ENCODE measurements at places on chromosomes 5 and 9. TPM values are rescaled to one million over a fixed set of nuclear protein-coding genes. Genes with fewer than 3 reads are reported as not detected.

Gene CCDC107
- total RNA-seq = 108 TPM

- no peak overlapping the region for H3K27ac ChIP-seq
- H3K27me3 ChIP-seq = no peaks in the 10 kb centered on the region
- no peak for DNase-seq
- no peaks in the 10 kb centered on the region for H3K4me1 ChIP-seq
Observed at GRCh38 chr9:401223-401622, 186.6 kb downstream of the DOCK8 start.

Gene PLPPR1
- 0.29 TPM for total RNA-seq

Gene S1PR3
- 184 TPM for total RNA-seq

DNA sequence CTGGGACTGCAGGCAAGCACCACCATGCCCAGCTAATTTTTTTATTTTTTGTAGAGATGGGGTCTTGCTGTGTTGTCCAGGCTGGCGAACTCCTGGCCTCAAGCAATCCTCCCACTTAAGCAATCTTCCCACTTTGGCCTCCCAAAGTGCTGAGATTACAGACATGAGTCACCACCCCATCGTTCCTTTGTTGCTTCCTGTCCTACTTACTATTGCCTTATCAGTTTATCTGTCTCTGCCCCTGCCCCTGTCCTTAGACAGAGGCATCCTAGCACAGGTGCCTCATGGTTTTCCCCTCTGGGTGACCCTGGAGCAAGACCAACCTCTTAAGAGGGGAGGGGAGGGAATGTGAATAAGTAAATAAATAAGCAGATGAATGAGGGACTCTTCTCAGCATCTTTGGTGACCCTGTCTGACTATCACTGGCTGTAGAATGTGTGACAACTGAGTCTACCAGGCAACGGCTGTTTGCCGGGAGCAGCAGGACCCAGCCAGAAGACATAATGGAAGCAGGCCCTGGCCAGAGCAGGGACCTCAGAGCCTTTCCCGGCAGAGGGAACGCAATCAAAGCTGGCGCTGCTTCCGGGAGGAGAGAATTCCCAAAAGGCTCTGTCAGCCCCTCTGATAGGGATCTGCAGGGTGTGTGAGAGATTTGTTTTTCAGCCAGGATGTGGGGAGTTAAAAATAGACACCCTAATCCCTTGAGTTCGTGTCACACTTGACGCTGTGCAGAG, 43.8 kb upstream of the DAB2IP start:
- no peak overlapping the region for H3K4me3 ChIP-seq
- no peaks in the 10 kb centered on the region for H3K27me3 ChIP-seq
- peak overlapping the region; percentile 79 for H3K27ac ChIP-seq

- no peak for DNase-seq
- peaks cover 44% of the 10 kb centered on the region for H3K27me3 ChIP-seq
- H3K4me1 ChIP-seq = peaks cover 21% of the 10 kb centered on the region
Observed at GRCh38 chr5:159911349-159911748, 4.9 kb upstream of the ADRA1B start.

- DNase-seq = no peak
- H3K36me3 ChIP-seq = no peaks in the 10 kb centered on the region
- H3K27me3 ChIP-seq = no peaks in the 10 kb centered on the region
- H3K4me3 ChIP-seq = no peak overlapping the region
- H3K4me1 ChIP-seq = no peaks in the 10 kb centered on the region
Observed at GRCh38 chr5:170986598-170986997, 124.8 kb downstream of the RANBP17 start.

- H3K4me3 ChIP-seq = no peak overlapping the region
- H3K4me1 ChIP-seq = no peaks in the 10 kb centered on the region
- no peaks in the 10 kb centered on the region for H3K36me3 ChIP-seq
- no peak overlapping the region for H3K27ac ChIP-seq
- DNase-seq = no peak
Observed at GRCh38 chr5:131514316-131515283, 120.4 kb downstream of the RAPGEF6 start.

GRCh38 chr9:89015336-89015735, 24.1 kb downstream of the S1PR3 start:
- H3K36me3 ChIP-seq = no peaks in the 10 kb centered on the region
- no peak overlapping the region for H3K4me3 ChIP-seq
- H3K27ac ChIP-seq = no peak overlapping the region
- no peaks in the 10 kb centered on the region for H3K27me3 ChIP-seq
- H3K4me1 ChIP-seq = no peaks in the 10 kb centered on the region
- peak; percentile 68 for DNase-seq

GRCh38 chr9:37436540-37436939, 14.0 kb downstream of the GRHPR start:
- H3K4me3 ChIP-seq = no peak overlapping the region
- no peak overlapping the region for H3K27ac ChIP-seq
- H3K27me3 ChIP-seq = no peaks in the 10 kb centered on the region
- no peak for DNase-seq
- peaks cover 36% of the 10 kb centered on the region for H3K4me1 ChIP-seq
- H3K36me3 ChIP-seq = peaks cover 64% of the 10 kb centered on the region

Gene CDK5RAP2
- 38.2 TPM for total RNA-seq

Gene ALDH1A1
- total RNA-seq = 81.3 TPM

GRCh38 chr5:76641514-76642120, 18.4 kb upstream of the F2RL2 start:
- no peaks in the 10 kb centered on the region for H3K36me3 ChIP-seq
- H3K27ac ChIP-seq = no peak overlapping the region
- H3K27me3 ChIP-seq = no peaks in the 10 kb centered on the region
- no peaks in the 10 kb centered on the region for H3K4me1 ChIP-seq
- DNase-seq = no peak

Gene ACOT12
- not detected for total RNA-seq

DNA sequence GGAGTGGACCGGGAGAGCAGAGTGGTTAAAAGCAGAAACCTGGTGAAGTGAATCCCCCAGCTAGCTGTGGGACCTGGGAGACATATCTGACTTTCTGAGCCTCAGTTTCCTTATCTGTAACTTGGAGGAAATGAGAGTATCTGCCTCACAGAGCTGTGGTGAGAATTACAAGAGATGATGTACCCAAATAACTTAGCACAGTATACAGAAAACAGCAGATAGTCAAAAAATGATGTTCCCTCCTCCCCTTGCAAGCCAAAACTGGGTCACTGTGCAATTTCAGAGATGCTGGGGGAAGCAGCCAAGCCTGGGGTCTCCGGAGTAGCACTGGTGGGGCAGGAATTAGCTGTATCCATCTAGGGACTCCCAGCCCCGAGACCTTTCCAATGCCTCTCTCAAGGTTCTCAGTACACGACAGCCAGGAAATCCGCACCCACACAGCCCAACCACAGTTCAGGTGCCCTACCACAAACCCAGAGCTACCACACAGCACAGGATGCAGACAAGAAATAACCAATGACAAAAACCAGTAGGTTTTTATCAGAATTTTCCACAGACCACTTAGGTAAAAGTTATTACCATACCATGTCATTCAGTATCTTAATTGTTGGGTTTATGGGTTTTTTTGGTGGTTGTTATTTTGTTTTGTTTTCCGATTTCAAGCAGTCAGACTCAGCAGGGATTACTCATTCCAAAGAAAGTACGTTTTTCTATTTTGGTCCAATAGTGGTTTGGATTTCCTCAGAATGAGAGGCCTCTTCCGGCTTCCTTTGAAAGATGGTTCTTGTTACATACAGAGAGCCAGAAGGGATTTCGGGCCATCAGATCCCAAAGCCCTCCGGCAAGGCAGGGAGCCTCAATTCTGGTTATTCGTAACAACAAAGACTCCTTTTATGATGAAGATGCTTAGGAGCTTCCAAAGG, 4.9 kb upstream of the HRH2 start:
- no peaks in the 10 kb centered on the region for H3K27me3 ChIP-seq
- H3K4me3 ChIP-seq = no peak overlapping the region
- H3K36me3 ChIP-seq = no peaks in the 10 kb centered on the region
- H3K27ac ChIP-seq = no peak overlapping the region
- no peak for DNase-seq

DNA sequence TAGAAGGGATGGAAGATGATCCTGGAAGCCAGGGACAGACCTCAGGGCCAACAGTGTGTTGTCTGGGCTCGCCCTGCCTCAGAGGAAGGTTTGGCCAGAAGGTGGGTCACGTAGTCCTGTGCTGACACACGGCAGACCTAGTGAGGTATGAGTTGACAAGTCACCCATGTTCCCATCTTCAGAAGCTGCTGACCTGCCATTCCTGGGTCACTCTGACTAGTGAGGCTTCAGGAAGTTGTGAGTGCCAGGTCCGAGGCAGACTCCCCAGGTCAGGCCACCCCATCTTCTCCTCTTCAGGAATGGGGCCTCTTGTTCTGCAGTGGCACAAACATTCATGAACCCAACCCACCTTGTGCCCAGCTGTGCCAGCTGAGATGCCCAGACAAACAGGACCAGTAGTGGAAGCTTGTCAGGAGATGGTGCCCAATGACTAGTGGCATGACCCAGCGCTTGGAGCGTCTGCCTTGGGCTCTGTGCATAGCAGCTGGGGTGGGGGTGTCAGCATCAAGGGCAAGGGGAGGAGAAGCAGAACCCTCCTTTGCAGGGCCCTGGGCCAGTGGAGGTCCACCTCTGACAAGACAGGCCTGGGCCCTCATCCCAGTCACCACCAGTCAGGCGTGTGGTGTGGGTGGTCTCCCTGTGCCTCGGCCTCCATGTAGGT, 16.8 kb upstream of the ANGPTL2 start:
- no peaks in the 10 kb centered on the region for H3K27me3 ChIP-seq
- no peak overlapping the region for H3K27ac ChIP-seq
- no peak overlapping the region for H3K4me3 ChIP-seq
- DNase-seq = no peak

Gene SLC36A3
- not detected for total RNA-seq

Gene GABRA1
- total RNA-seq = not detected

Gene GADD45G
- total RNA-seq = 136 TPM

- no peak overlapping the region for H3K27ac ChIP-seq
- no peaks in the 10 kb centered on the region for H3K4me1 ChIP-seq
- no peaks in the 10 kb centered on the region for H3K27me3 ChIP-seq
- no peak overlapping the region for H3K4me3 ChIP-seq
Observed at GRCh38 chr9:89542401-89543021, 44.6 kb upstream of the SEMA4D start.

GRCh38 chr5:171857489-171857876, 71.9 kb downstream of the SMIM23 start:
- DNase-seq = no peak
- H3K4me1 ChIP-seq = peaks cover 7% of the 10 kb centered on the region
- H3K4me3 ChIP-seq = no peak overlapping the region
- H3K27me3 ChIP-seq = no peaks in the 10 kb centered on the region
- no peak overlapping the region for H3K27ac ChIP-seq
- peaks cover 3% of the 10 kb centered on the region for H3K36me3 ChIP-seq

Gene PIP5K1B
- 1.3 TPM for total RNA-seq

Gene CFAP157
- total RNA-seq = not detected

GRCh38 chr5:2091921-2092320, 209.2 kb upstream of the IRX4 start:
- H3K36me3 ChIP-seq = no peaks in the 10 kb centered on the region
- DNase-seq = no peak
- H3K27me3 ChIP-seq = no peaks in the 10 kb centered on the region
- H3K27ac ChIP-seq = no peak overlapping the region

DNA sequence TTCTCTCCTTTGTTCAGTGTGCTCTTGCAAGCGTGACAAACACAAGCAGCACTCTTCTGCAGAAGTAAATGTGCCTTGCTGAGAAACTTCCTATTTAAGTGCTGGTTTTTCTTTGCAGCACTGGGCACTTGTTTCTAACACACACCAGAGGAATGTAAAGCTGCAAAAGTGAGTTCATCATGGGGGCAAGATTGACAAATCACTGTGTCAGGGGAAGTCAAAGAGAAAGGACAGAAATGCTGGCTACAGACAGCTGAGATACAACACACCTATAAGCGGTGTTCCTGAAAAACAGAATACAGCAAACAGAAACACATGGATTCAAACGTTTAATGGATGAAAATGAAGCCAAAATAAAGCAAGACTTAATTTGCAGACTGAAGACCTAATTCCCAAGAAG, 19.6 kb downstream of the ROR2 start:
- H3K27me3 ChIP-seq = no peaks in the 10 kb centered on the region
- H3K4me3 ChIP-seq = no peak overlapping the region
- no peaks in the 10 kb centered on the region for H3K36me3 ChIP-seq
- peaks cover 24% of the 10 kb centered on the region for H3K4me1 ChIP-seq

Gene NOL8
- 28.2 TPM for total RNA-seq

DNA sequence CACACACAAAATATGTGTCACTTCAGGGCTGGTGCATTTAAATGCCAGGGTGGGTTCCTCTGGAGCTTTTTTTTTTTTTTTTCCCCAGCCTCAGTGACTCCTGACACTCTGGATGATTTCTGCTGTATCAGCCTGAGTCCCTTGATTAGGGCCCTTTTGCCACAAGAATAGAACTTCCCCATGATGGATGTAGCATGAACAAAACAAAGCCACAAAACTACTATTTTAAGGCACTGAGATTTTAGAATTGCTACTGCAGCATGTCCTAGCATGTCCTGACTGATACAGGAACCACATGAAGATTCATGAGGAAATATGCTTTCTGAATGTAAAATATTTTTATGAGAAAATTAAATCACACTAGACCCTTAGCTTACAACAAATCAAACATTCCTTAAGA, 13.9 kb upstream of the ADGRD2 start:
- H3K36me3 ChIP-seq = no peaks in the 10 kb centered on the region
- DNase-seq = no peak
- H3K27ac ChIP-seq = no peak overlapping the region
- no peaks in the 10 kb centered on the region for H3K4me1 ChIP-seq

GRCh38 chr9:121071756-121072421, 2.9 kb upstream of the CNTRL start:
- H3K36me3 ChIP-seq = no peaks in the 10 kb centered on the region
- H3K27me3 ChIP-seq = no peaks in the 10 kb centered on the region
- H3K4me3 ChIP-seq = peak overlapping the region; percentile 41
- peak overlapping the region; percentile 90 for H3K27ac ChIP-seq
- H3K4me1 ChIP-seq = peaks cover 14% of the 10 kb centered on the region

DNA sequence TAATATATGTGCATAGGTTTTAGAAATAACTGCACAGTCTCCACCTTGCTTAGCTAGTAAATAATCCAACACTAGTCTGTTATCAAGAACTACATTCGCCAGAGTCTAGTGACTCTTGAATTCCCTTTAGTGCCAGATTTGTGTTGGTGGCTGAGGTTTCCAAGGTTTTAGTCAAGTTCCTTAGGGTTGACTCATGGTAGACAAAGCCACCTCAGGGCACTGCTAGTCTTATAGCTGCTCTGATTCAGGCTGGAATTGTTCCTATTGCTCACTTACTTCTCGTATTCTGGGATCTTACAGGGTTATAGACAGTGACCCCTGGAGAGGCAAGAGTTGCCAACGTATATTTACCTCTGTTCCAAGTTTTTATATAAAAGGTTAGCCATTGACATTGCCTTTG, 1369.8 kb upstream of the CDH9 start:
- DNase-seq = no peak
- no peaks in the 10 kb centered on the region for H3K27me3 ChIP-seq
- H3K36me3 ChIP-seq = no peaks in the 10 kb centered on the region
- no peak overlapping the region for H3K27ac ChIP-seq

GRCh38 chr9:94150279-94150828, 66.1 kb downstream of the PTPDC1 start:
- no peak overlapping the region for H3K4me3 ChIP-seq
- peak; percentile 55 for DNase-seq
- H3K27ac ChIP-seq = no peak overlapping the region
- H3K36me3 ChIP-seq = no peaks in the 10 kb centered on the region
- no peaks in the 10 kb centered on the region for H3K27me3 ChIP-seq

Measured in esophagus muscularis mucosa (tissue), 4 donors.